ENCODE measurements at places on chromosomes 3 and 15.

GRCh38 chr3:66004244-66004643, 34.5 kb downstream of the MAGI1 start:
- DNase-seq = no peak

GRCh38 chr15:40038638-40039543, at the start of gene SRP14:
SRP14 (minus strand) TSS chr15:40039181; CDS start chr15:40039116, 65 bp downstream.
- peak; percentile 87 for DNase-seq

- DNase-seq = no peak
Measured at GRCh38 chr3:46917257-46917656, 39.7 kb downstream of the PTH1R start.

DNA sequence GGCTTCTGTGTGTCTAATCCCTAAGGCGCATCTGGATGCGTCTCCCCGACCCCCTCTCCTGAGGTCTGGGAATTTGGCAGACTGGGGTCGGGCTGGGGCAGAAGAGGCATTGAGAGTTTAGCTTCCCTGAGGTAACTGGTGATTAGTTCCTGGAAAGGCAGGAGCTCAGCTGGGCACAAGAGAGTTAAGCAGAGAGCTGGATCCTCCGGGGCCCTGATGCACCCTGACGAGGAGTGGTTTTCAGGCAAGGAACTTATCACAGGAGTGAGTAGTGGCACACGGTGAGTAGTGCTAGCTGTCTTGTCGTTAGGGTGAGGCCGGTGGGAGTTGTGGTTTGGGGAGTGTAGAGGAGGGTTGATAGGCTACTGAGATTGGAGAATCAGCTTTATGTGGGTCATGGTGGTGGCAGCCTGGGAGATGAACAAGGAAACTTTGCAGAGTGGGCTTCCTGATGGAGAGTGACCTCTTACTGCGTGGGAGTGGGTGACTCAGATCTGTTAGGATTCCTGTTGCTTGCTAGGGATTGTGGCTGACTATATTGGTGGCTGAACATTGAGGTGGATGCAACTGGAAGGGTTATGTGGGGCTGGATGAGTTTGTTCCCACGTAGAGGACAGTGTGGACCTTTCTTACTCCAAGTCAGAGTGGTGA, 897 bp downstream of the RAD54L2 start:
- peak; percentile 11 for DNase-seq

DNA sequence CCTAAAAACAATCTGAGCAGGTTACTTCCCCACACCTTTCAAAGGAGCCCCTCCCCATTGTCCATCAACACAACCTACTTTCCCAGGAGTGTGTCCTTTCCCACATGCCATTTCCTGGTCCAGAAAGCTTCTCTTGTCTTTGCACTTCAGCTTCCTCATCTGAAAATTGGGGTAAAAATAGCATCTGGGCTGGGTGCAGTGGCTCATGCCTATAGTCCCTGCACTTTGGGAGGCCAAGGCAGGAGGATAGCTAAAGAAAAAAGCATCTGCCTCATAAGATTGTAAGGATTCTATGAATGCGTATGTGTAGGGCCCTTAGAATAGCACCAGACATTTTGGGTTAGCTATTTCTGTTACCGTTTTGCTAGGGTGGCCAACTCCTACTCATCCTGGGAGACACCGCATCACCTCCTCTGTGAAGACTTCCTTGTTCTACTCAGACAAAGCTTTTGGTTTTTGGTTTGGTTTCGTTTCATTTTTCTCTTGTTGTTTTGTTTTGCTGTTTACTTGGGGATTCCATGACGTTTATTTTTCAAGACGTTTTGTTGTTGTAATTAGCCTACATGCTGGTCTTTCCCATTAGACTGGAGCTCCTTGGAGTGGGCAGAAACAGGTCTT, 224.4 kb upstream of the TLE3 start:
- no peak for DNase-seq

DNA sequence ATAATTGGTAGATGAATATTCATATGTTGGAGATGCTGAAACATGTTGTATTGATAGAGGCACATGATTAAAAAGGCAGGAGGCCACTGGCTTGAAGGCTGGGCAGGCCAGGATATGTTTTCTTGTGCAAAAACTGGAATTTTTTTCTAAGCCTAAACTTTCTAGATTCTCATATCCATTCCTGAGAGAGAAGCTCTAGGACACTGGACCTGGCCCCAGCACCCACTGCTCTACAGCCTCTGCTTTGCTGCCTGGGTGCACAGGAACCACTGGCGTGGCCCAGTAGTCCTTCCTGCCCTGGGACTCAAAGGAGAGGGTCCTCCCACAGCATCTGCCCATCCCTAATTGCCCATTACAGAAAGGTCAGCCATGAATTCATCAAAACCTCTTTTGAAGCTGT, 58.1 kb upstream of the APEH start:
- no peak for DNase-seq

DNA sequence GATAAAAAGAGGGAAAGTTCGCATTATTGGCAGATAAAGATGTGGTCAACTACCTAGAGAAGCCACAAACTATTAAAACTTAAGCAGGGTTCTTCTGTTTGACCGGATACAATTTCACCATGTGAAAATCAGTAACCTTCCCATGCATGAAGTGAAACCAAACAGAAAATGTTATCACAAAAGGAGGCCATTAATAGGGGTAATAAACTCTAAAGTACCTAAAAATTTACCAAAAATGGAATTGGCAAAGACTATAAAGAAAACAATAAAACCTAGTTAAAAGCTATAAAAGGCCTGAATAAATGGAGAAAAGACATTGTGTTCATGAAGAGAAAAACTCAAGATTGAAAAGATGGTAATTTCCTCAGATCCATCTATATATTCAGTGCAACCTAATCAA, 83.4 kb downstream of the FEZF2 start:
- DNase-seq = no peak

DNA sequence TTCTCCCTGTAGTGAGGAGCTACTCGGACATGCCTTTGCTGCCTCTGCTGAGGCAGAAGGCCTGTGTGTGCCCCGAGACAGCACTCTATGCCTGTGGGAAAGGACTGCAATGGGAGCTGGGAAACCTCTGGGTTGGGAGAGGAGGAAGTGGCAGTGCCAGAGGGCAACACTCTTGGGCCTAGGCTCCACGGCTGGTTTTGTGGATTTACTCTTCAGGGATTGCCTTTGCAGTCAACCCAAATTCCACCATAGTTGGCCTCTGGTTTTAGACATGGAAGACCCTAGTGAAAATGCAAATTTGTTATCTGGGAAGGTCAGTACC, 46.8 kb downstream of the ITGA11 start:
- no peak for DNase-seq

DNA sequence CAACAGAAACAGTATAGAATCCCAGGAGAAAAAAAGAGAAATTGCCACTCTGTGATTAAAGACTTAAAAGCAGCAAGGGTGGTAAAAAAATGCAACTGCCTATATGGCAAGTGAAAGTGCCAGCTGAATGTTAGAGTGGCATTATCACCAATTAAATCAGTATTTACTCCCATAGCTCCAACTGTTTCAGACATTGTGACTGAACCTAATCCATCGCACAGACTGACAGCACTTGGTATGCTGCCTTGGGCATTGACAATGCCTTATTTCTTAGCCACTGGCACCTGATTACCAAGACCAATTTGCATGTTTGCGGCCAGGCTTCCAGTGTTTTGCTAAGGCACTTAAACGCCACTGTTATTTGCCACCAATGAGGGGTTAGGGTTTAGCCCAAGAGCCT, 201.9 kb upstream of the NECTIN3 start:
- DNase-seq = no peak

DNA sequence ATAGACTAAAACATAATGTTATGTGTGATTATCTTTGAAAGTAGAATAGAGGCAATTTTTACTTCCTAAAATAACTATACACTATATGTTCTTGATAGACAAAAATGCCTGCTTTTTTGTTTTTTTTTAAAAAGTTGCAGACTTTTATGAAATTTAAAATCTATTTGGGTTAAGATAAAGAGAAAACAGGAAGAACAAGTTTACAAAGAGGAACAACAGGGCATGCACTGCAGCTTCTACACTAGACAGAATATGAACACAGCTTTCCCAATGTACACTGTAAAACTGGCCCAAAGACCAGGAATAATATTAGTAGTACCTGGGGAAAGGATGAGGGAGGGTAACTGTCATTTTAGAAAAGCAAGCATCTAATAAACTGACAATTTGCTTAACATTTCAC, 53.7 kb downstream of the NR1I2 start:
- no peak for DNase-seq

DNA sequence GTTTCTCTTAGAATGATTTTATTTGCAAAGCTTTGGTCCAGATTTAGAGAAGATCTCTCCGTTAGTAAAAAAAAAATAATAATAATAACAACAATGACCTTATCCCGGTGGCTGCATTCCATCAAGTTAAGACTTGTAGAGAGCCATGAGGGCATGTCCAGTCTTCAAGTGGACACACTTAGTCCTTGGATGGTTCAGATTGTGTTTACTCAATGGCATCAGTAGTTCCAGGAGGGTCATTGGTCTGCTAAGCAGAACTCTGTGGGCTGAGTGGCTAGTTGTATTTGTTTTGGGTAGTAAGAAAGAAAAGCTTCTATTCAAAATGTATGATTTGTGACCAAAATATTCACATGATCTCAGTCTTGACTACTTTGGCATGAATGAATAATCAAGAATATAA, 116.3 kb upstream of the UBE2E2 start:
- DNase-seq = no peak

GRCh38 chr15:77702211-77702957, 69.7 kb upstream of the LINGO1 start:
- no peak for DNase-seq

DNA sequence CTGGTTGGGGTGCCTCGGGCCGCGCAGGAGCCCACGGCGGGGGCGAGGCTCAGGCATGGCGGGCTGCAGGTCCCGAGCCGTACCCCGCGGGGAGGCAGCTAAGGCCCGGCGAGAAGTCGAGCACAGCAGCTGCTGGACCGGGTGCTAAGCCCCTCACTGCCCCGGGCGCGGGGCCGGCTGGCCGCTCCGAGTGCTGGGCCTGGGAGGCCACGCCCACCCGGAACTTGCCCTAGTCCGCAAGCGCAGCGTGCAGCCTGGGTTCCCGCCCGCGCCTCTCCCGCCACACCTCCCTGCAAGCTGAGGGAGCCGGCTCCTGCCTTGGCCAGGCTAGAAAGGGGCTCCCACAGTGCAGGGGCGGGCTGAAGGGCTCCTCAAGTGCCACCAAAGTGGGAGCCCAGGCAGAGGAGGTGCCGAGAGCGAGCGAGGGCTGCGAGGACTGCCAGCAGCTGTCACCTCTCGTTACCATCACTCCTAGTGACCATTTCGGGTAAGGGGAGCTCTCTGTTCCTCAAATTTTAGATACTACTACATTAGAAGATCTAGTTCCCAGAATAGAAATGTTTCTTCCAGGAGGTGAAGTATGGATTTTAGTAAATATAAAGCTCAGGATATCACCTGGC, 417.0 kb upstream of the AGTR1 start:
- DNase-seq = no peak

- no peak for DNase-seq
Measured at GRCh38 chr3:119156868-119157267, 10.9 kb downstream of the TEX55 start.

- no peak for DNase-seq
Measured at GRCh38 chr3:138137861-138138260, 5.7 kb upstream of the A4GNT start.

- no peak for DNase-seq
Measured at GRCh38 chr3:157133434-157134320, 26.3 kb downstream of the CCNL1 start.

DNA sequence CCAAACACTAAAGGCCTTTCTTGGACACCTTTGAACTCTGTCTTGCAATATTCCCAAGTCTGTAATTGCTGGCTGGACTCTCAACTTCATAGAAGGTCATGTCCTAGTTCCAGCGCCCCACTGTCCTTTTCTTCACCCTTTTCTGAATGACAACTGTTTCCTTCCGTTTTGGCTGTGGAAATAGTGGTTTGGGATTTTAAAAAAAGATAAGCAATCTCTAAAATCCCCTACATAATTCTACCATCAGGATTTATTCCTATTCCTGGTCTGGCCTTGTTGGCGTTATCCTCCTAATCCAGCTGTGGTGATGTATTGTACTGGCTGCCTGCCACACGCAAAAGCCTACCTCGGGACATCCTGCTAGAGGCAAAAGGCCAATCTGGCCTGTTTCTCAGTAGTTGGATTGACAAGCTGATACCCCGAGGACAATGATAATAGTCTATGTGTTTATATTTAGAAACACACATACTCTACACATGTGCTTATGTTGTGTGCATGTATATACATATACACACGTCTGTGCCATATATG, 440.3 kb upstream of the DPH6 start:
- no peak for DNase-seq

GRCh38 chr3:39291903-39292329, 12.1 kb upstream of the CX3CR1 start:
- peak; percentile 67 for DNase-seq

- no peak for DNase-seq
Measured at GRCh38 chr15:90774731-90775514, 57.8 kb downstream of the BLM start.

GRCh38 chr15:41901431-41901830, 7.6 kb upstream of the SPTBN5 start:
- no peak for DNase-seq

Measured in activated CD4-positive, alpha-beta T cell treated with anti-CD3 and anti-CD28 coated beads, Interleukin-2, amount 50 U/mL, for 24 hours (primary cell).